ENCODE measurements at places on chromosomes 2 and 18. TPM values are rescaled to one million over a fixed set of nuclear protein-coding genes. Genes with fewer than 3 reads are reported as not detected.

The AFF3 gene
- total RNA-seq: 69.8 TPM

The CROCC2 gene
- not detected for total RNA-seq

The GBX2 gene
- total RNA-seq: 4.4 TPM

The CD8B2 gene
- total RNA-seq: not detected

The DSG1 gene
- 0.27 TPM for total RNA-seq

The ZNF892 gene
- total RNA-seq: 30.4 TPM

The VIL1 gene
- total RNA-seq: 0.73 TPM

DNA sequence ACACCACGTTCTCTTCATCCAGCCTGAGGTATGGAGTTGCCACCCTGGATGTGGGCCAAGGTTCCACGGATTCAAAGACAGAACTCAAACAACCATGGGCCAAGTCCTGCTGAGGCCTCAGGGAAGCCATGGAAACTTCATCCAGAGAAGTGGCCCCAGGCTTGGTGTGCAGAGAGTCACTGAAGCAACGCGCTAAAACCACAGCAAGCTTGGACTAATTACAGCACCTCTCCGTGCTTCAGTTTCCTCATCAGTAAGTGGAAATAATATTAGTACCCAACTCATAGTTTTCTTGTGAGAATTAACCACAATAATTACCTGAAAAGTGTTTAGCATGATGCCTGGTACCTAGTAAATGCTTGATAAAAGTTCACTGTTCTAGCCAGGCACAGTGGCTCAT, 19.2 kb upstream of the AP1S3 start:
- no peak for DNase-seq

DNA sequence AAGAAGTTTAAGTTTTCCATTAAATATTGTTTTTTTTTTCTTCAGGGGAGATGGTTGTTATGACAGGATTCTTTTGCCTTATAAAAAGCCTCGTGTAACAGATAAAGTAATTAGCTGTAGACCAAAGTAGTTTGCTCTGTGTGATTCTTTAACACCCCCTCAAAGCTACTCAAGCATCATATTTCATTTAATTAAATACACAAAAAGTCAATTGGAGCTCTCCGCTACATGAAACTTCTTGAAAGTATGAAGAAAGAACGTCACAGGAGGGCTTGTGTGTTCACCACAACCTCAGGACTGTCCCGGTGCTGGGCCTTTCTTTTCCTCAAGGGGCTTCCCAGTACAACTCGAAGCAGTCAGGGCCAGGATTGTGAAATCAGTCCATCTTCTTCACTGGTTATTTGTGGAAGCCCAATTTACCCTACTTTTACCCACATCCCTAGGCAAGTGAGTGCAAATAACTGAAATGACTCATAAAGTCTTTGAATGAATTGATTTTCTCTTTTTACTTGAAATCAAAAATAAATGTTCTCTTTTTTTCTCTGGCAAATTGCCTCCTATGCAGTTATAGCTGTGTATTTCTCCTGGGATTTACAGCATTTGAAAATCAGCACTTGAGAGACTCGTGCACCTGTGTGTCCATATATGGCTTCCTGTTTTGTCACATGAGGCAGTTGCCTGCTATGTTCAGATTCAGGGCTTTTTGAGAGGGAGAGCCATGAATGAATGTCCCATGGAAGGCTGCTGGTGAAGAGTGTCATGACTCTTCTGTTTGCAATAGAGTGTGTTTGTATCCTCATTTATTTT, 48.6 kb downstream of the LINC00305 start:
- no peak for DNase-seq

DNA sequence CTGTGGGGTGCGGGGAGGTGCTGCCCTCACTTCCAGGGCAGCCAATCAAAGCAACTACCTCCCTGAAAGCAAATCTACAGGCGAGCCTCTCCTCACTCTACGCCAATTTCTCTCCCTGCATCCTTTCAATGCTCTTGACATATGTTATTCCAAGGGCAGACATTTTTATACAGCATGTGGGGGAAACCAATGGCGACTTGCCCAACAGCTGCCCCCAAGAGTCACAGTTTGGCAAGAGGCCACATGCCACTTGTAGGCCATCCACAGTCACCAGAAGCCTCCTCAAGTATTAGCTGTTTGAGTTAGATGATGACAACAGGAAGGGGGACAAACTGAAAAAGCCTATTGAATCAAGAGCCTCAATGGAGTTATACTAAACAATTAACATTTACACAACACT, 114.6 kb downstream of the MYO5B start:
- DNase-seq: no peak

- no peak for DNase-seq
These were observed 21.7 kb downstream of the ACADL start for GRCh38 chr2:210203558-210203957.

- DNase-seq: no peak
These were observed 16.4 kb downstream of the CRIM1 start for GRCh38 chr2:36371928-36372391.

DNA sequence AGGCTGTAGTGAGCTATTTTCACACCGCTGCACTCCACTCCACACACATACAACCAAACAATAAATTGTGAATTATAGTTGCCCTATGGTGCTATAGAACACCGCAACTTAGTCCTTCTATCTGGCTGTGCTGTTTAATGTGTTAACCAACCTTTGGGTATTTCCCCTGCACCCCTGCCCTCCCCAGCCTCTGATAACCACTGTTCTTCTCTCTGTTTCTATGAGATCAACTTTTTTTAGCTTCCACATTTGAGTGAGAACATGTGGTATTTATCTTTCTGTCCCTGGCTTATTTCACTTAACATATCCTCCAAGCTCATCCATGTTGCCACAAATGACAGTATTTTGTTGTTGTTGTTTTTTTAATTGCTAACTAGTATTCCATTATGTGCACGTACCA, 32.5 kb downstream of the TET3 start:
- no peak for DNase-seq

DNA sequence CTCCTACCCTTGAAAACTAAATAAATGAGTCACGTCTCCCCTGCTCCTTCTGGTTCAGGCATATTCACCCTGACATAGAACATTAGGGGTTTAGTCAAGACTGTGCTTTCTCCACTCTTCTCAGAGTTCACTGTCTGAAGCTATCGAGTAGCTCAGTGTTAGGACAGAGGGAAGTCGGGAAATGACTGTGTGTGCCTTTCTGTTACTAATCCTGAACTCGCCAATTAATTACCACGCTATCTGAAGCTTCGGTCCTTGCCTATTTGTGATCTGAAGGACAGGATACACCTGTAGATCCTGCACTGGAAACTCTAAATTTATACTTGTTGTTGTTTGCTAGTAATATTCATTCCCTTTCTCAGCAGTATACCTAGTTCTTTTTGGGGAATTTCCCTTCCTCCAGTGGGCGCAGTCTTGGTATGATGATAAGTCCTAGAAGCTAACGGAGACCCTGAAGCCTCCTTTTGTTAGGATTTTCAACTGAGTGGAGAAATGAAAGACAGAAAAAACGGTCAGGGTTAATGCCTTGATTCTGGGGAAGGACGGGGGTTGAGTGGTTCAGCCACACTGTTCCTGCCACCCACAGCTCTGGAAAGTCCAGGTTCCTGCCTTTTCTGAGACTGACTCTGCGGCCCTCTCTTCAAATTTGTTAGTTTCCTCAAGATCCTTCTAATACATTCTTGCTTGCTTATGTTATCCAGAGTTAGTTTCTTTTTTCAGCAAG, 218.0 kb downstream of the DLGAP1 start:
- DNase-seq: no peak

DNA sequence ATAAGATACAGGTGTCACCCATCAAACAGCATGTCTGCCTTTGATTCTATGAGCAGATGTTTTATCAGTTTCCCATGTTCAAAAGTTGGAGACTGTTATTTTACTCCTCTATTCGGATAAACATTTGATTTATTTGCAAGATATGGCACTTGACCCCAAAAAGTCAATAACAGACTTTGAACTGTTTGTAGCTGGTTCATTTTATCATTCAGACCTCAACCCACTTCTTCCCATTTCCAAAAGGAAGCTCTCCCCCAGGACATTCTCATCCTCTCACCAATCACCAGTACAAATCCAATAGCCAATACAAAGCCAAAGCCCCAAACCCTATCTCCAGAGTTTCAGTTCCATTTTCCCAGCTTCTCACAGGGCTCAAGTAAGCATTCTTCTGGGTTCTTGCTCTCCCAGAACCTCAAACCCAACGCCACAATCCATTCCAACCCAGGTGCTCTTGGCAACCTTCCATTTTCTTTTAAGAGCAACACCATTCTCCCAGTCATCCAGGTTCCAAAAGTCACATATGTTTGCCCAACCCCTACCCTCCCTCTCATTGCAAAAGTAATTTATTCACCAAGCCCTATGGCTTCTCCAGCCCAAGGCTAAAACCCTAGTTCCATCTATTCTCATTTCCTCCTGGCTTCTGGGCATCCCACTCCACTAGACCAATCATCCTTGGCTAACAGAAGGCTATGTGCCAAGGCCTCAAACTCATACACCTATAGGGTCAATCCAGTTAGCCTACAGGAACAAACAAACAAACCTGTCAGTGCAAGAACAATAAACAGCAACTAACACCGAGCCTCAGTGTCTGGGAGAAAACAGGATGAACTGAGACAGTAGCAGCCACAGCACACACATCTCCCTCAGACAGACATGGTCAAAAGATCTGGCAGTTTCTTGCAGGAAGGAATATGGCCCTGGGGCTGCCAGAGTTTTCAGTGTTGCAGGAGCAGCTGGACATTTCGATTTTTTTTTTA, 9.2 kb downstream of the ACVR1 start:
- no peak for DNase-seq

DNA sequence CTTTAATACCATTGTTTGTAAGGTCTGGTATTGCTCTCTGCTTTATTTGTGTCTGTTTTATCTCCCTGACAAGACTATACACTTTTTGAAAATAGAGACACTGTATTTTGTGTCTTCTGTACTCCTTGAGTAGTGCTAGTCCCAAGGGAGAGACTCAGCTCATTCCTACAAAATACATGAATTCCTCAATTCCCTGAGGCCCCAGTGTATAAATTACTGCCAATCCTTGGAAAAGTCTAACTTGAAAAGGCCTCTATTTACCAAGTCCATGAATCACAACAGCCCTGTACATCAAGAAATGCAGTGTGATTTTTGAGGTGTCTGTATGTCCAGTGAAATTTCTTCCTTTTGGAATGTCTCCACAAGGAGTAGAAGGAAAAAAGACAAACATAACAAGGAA, 34.9 kb upstream of the NEDD4L start:
- no peak for DNase-seq

DNA sequence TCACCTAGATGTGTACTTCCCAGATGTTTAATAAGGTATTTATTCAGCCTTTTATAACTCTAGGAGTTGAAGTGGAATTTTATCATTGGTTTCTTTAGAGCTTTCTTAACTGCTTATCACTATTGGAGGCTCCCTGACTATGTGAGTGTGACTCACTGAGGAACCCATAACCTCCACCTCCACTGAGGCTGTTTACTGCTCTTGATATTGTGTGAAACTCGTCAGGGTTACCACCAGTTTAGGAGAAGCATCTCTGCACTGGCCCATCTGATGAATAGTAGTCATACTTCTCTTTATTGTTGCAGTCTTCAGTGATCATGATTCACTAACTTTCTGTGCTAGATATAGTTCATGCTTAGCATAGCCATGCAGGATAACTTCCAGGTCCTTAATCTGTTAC, 79.6 kb upstream of the UBXN4 start:
- DNase-seq: no peak

DNA sequence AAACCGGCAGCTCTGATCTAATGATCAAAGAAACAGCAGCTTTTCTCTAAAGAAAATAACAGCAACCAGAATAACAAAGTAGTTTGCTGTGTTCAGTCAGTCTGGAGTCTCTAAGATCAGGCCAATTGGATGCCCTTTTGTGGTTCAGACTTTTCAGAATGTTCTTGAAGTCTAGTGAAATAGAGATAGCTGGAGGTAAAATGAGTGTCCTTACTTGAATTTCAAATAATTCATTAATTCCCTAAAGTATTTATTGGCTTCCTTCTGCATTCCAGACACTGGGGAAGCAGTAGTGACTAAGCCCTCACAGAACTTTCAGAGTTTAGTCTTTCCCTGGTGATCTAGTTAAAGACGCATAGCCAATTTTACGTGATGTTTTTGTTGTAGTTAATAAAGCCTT, 58.7 kb downstream of the C18orf54 start:
- no peak for DNase-seq

GRCh38 chr2:148565272-148565894, 79.2 kb upstream of the EPC2 start:
- DNase-seq: no peak

GRCh38 chr2:148721991-148722777, 77.6 kb downstream of the EPC2 start:
- DNase-seq: no peak

DNA sequence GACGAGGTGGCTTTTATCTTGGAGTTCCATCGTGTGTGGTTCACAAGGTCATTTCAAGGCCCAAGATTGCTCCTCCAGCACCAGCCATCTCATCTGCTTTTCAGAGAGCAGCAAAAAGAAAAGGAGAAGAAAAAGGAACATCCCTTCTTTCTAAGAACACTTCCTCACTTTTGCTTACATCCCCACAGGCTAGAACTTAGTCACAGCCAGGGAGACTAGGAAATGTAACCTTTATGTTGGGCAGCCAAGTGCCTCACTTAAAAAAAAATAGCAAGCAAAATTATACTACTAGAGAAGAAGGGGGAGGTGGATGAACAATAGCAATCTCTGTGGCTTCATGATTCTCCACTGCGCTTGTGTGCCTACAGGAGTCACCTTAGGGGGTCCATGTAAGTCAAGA, 141.8 kb downstream of the SMAD2 start:
- no peak for DNase-seq

GRCh38 chr2:214896274-214896673, 86.8 kb upstream of the BARD1 start:
- DNase-seq: no peak

- no peak for DNase-seq
These were observed 280.2 kb downstream of the KCNJ3 start for GRCh38 chr2:154978710-154979109.

GRCh38 chr18:32373995-32374394, 96.7 kb downstream of the GAREM1 start:
- DNase-seq: peak; percentile 34

DNA sequence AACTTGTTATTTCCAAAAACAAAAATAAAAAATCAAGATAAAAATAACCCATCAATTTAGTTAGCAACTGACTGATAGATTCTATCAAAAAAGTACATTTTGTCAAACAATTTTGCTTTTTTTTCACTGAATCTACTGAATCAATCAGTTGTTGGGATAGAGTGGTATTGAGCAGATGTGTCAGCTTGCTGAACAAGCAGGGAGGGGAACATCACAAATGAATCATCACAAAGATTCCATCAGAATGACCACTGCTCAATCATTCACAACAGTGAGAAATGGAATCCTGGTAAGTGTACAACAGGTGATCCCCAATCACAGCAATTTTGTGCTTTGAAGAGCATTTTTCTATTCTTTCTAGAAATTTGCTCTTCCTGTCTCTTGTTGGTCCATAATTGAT, 12.3 kb upstream of the SLC14A2 start:
- DNase-seq: no peak
